ENCODE measurements at places on chromosomes 6 and 20.

DNA sequence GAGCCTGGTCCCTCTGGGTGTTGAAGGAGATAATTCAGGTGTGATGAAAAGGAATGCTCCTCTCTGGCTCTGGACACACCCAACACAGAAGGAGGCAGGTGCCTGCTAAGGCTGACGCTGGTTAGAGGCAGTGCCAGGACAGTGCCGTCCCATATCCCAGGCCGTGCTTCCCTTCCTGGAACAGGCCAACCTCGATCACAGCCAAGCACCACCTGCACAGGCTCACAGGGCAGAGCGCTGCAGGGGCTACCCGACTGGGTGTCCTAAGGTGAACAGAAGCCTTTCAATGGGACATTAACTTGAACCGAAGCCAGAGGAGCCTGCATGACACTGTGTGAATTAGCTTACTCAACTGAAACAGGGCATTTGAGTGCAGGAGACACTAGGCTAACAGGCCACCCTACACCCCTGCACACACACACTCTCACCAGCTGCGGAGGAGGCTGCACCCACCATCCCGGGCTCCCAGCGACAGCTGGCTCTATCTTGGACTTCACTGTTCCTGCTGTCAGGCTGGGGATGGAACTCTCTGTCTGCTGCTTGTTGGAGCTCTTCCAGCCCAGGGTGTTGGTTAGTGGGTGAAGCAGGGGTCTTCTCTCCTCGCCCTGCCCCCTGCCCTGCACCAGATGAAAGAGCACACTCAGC, 347.2 kb downstream of the TAF4 start:
- H3K27me3 ChIP-seq = no peaks in the 10 kb centered on the region
- H3K4me1 ChIP-seq = peaks cover 7% of the 10 kb centered on the region
- DNase-seq = no peak
- H3K4me3 ChIP-seq = peak overlapping the region; percentile 4
- H3K27ac ChIP-seq = no peak overlapping the region

GRCh38 chr20:32114305-32114960, 4.9 kb downstream of the TM9SF4 start:
- H3K27me3 ChIP-seq = no peaks in the 10 kb centered on the region
- H3K4me1 ChIP-seq = peaks cover 15% of the 10 kb centered on the region
- DNase-seq = no peak
- H3K27ac ChIP-seq = no peak overlapping the region
- no peak overlapping the region for H3K4me3 ChIP-seq
- no peaks in the 10 kb centered on the region for H3K36me3 ChIP-seq

- H3K27ac ChIP-seq = no peak overlapping the region
- DNase-seq = no peak
- no peaks in the 10 kb centered on the region for H3K36me3 ChIP-seq
- no peaks in the 10 kb centered on the region for H3K4me1 ChIP-seq
- H3K4me3 ChIP-seq = no peak overlapping the region
Measured at GRCh38 chr20:2402271-2402980, 21.7 kb downstream of the TGM6 start.

- H3K27me3 ChIP-seq = no peaks in the 10 kb centered on the region
- no peaks in the 10 kb centered on the region for H3K36me3 ChIP-seq
- no peak for DNase-seq
- H3K27ac ChIP-seq = no peak overlapping the region
Measured at GRCh38 chr20:15913391-15914025, 659.7 kb downstream of the KIF16B start.

GRCh38 chr6:79631693-79632172, 604 bp downstream of the SH3BGRL2 start:
- no peak for DNase-seq
- no peaks in the 10 kb centered on the region for H3K36me3 ChIP-seq
- peak overlapping the region; percentile 50 for H3K4me3 ChIP-seq
- peaks cover 10% of the 10 kb centered on the region for H3K27me3 ChIP-seq
